ENCODE measurements at places on chromosomes 13 and 19. TPM values are rescaled to one million over a fixed set of nuclear protein-coding genes. Genes with fewer than 3 reads are reported as not detected.

DNA sequence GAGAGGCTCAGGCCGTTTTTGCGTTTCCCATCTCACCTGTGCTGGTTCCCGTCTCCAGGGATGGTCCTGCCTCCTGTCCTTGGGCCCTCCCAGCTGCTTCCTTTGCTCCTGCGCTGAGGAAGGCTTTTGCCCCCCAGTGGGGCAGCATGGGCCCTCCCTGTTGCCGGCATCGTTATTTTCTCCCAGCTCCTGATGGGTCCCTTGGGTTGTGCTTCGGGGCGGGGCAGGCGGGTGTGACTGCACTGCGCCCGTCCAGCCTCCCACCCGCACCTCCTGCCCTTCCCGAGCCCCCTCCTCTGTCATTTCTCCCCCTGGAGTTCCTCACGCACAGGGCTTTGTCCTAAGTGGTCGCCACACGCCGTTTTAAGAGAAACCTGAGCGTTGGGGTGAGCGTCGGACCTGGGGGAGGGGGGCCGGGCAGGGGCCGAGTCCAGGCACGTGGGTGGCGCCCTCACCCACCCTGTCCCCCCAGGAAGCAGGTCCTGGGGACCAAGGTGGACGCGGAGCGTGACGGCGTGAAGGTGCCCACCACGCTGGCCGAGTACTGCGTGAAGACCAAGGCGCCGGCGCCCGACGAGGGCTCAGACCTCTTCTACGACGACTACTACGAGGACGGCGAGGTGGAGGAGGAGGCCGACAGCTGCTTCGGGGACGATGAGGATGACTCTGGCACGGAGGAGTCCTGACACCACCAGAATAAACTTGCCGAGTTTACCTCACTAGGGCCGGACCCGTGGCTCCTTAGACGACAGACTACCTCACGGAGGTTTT is 2.8 kb upstream of the GZMM start:
- DNase-seq: no peak

- DNase-seq: no peak
Observed at GRCh38 chr19:1922803-1923202, 17.6 kb downstream of the ADAT3 start.

Gene LILRA1
- total RNA-seq: not detected

Gene HIPK4
- total RNA-seq: not detected

Gene MYO1F
- total RNA-seq: 0.54 TPM

Gene TUBA3C
- not detected for total RNA-seq

- DNase-seq: no peak
Observed at GRCh38 chr19:35776102-35776788, 881 bp downstream of the ARHGAP33 start.

DNA sequence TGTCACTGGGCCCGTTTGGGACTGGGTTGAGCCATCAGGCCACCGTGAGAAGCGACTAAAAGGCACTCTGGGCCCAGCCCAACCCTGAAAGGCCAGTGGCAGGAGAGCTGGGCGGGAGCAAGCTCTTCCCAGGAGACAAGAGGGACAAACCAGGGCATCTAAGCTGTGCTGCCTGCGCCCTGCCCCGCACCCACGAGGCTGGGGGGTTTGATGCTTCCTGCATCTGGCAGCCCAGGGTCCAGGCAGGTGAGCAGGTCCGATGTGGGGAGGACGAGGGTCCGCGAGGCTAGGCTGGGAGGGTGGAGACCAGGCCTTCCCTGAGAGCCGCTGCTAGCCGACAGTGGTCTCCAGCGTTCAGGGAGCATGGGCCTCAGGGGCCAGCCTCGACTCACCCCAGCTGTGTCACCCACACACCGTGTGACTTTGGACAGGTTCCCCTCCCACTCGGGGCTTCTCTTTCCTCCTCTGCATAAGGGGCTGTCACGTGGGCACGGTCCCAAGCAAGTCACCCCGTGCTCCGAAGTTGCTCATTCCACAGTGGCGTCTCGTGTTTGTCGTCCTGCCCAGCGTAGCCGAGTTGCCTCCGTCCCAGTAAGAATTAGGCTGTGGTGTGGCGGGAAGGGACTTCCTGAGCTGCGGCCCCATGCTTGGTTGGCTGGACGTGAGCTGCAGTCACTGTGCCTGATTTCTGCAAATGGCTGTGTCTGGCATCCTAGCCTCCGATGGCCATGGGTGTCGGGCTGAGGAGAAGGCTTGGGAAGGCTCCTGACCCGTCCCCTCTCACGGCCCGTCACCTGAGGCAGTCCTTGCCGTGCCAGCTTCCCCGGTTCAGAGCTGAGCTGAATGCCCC is 15.8 kb downstream of the PLIN4 start:
- DNase-seq: no peak

DNA sequence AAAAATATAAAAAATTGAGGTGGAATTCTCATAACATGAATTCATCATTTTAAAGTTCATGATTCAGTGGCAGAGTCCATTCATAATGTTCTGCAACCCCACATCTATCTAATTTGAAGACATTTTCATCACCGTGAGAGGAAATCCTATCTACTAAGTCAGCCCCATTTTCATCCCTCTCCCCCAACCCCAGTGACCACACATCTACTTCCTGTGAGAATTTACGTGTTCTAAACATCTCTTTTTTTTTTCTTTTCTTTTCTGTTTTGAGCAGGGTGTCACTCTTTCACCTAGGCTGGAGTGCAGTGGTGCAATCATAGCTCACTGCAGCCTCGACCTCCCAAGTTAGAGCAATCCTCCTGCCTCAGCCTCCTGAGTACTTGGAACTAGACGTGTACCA is 17.5 kb downstream of the ATCAY start:
- no peak for DNase-seq

DNA sequence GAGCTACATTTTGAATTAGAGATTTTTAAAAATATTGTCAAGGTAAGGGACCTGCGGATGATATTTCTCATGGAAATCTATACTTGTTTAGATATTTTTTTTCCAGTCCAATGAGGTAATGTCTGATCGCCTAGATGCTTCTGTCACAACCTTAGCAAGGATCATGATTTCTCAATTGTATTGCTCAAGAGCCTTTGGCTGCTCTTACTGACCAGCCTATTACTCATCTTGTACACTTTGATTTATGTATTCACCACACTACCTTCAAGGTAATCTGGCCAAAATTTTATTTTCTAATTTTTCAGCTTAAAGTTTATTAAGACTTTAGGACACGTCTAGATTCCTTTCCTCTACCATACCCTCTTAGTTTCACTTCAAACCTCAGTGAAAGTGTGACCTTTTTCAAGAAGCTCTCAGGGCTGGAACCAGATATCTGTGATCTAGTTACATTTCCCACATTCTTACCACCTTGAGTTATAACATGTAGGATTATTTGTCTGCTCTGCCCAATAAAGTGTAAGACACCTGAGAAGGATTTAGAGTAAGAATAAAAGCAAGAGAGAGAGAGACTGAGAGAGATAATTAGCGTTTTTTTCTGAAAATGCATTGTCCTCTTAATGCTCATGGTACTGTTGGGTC is 197.1 kb downstream of the ITGBL1 start:
- DNase-seq: no peak

Gene CLEC17A
- not detected for total RNA-seq

Gene SULT2A1
- not detected for total RNA-seq

- no peak for DNase-seq
Observed at GRCh38 chr19:10104665-10105508, 1.3 kb upstream of the PPAN start.

GRCh38 chr19:2775556-2776430 is 7.3 kb downstream of the SGTA start:
- DNase-seq: no peak

Gene KLK3
- total RNA-seq: not detected

GRCh38 chr13:62483774-62484173 is 1068.1 kb upstream of the PCDH20 start:
- DNase-seq: no peak

Gene IZUMO2
- total RNA-seq: 0.79 TPM

GRCh38 chr13:20901668-20902437 is 693 bp downstream of the XPO4 start:
- peak; percentile 80 for DNase-seq

- DNase-seq: peak; percentile 92
Observed at GRCh38 chr19:4660181-4660791, 9.9 kb downstream of the MYDGF start.

- no peak for DNase-seq
Observed at GRCh38 chr19:17577457-17578097, 22.1 kb downstream of the COLGALT1 start.

Gene SCN1B
- total RNA-seq: 1.5 TPM

DNA sequence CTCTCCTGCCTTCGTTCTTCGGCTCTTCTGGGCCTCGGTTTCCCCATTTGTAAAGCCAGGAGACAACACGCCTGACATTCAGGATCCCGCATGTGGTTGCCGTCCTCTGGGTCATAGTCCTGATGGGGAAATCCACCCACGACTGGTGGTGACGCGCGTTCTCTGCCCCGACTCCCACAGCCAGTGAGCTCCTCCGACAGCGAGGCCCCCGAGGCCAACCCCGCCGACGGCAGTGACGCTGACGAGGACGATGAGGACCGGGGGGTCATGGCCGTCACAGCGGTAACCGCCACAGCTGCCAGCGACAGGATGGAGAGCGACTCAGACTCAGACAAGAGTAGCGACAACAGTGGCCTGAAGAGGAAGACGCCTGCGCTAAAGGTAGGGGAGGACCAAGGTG is 16.4 kb downstream of the HDGFL2 start:
- DNase-seq: no peak

DNA sequence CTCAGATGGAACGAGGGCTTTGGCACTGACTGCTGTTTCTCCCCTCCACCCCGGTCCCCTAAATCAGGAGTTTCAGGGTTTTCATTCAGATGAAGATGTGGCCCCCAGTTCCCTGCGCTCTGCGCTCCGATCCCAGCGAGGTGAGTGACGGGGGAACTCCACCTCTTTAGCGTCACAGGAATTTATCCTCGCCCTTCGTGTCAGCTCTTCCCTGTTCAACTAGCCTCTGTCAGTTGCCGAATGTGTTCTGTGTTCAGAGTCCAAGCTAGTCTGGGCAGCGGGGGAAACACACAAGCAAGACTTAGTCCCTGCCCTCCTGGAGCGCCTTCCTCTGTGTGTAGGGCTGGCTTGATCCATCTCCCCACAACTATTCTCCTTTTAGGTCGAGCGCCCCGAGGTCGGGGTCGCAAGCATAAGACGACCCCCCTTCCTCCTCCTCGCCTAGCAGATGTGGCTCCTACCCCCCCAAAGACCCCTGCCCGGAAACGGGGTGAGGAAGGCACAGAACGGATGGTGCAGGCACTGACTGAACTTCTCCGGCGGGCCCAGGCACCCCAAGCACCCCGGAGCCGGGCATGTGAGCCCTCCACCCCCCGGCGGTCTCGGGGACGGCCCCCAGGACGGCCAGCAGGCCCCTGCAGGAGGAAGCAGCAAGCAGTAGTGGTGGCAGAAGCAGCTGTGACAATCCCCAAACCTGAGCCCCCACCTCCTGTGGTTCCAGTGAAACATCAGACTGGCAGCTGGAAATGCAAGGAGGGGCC is 1.8 kb downstream of the KMT2B start:
- DNase-seq: no peak

Gene GADD45GIP1
- 33.1 TPM for total RNA-seq

Gene SPACA4
- total RNA-seq: not detected

- DNase-seq: no peak
Observed at GRCh38 chr13:102812611-102813287, 13.8 kb downstream of the BIVM start.

- DNase-seq: peak; percentile 93
Observed at GRCh38 chr19:48469289-48469881, at the start of gene CYTH2. Gene CYTH2 (plus strand): TSS chr19:48469369. CDS start chr19:48469508, 139 bp downstream.

Gene ZNF616
- total RNA-seq: 24.5 TPM

DNA sequence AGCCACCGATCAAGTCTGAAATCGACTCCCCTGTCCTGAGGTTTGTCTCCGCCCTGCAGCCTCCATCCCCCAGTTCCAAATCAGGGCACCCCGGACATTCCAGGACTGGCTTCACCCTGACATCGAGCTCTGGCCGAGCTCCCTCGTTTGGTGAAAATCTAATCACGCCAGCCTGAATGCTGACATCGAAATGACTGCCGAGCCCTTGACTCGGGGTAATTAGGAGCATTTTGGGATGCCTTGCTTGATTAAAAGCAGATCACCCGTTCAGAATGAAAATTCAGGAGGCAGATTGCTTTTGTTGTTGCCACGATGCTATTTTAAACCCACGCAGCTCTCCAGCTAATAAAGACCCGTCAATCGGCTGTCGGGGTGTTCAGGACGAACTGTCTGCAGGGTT is 34.3 kb downstream of the ZNRF4 start:
- DNase-seq: no peak

- DNase-seq: no peak
Observed at GRCh38 chr19:17473041-17473440, 2.7 kb downstream of the SLC27A1 start.

GRCh38 chr13:79779761-79780160 is 298.8 kb downstream of the NDFIP2 start:
- DNase-seq: peak; percentile 61

- peak; percentile 94 for DNase-seq
Observed at GRCh38 chr19:47778049-47778953, at the start of gene SELENOW. Gene SELENOW (plus strand): TSS chr19:47778703. CDS start chr19:47778786, 83 bp downstream.

GRCh38 chr13:99768986-99769385 is 202.6 kb downstream of the ZIC5 start:
- peak; percentile 57 for DNase-seq

DNA sequence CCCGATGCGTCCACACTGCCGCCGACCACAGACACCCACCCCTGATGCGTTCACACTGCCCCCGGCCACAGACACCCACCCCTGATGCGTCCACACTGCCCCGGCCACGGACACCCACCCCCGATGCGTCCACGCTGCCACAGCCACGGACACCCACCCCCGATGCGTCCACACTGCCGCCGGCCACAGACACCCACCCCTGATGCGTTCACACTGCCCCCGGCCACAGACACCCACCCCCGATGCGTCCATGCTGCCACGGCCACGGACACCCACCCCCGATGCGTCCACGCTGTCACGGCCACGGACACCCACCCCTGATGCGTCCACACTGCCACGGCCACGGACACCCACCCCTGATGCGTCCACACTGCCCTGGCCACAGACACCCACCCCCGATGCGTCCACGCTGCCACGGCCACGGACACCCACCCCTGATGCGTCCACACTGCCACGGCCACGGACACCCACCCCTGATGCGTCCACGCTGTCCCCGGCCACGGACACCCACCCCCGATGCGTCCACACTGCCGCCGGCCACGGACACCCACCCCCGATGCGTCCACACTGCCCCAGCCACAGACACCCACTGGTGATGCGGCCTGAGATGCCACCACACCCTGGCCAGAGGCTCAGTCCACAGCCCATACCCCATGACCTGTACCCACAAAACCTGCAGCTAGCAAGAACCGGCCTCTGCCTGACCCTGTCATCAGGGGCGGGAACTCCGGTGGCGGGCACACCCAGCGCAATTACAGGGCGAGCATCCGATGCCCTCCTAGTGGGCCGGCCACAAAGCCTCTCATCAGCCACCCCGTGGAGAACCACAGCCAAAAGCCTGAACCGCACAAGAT is 28.4 kb downstream of the RASA3 start:
- DNase-seq: no peak

GRCh38 chr13:51532736-51533197 is 51.5 kb upstream of the WDFY2 start:
- no peak for DNase-seq

- DNase-seq: no peak
Observed at GRCh38 chr19:2758601-2759313, 18.9 kb upstream of the SLC39A3 start.

All from endodermal cell (in vitro differentiated cells).